ENCODE measurements at places on chromosomes 3 and 15. TPM values are rescaled to one million over a fixed set of nuclear protein-coding genes. Genes with fewer than 3 reads are reported as not detected.

The B3GNT5 gene
- 4.7 TPM for polyA plus RNA-seq

The ZIC1 gene
- 11.3 TPM for polyA plus RNA-seq

The CADPS gene
- 7.3 TPM for polyA plus RNA-seq

The CLSTN2 gene
- 0.02 TPM for polyA plus RNA-seq

The PCNP gene
- polyA plus RNA-seq = 45.3 TPM

The TERC gene
- polyA plus RNA-seq = 0.32 TPM

The SLCO2A1 gene
- polyA plus RNA-seq = 5.8 TPM

The LRTM1 gene
- polyA plus RNA-seq = not detected

The CPNE9 gene
- polyA plus RNA-seq = 0.03 TPM

The CCDC13 gene
- polyA plus RNA-seq = 1.3 TPM

The CYP8B1 gene
- not detected for polyA plus RNA-seq

The PLA2G4F gene
- polyA plus RNA-seq = not detected

All from SK-N-SH (cell line).